Activated effector memory CD4-positive, alpha-beta T cell treated with anti-CD3 and anti-CD28 coated beads, Interleukin-2, amount 50 U/mL, for 16 hours (primary cell): ENCODE measurements at places on chromosomes 13 and 19.

DNA sequence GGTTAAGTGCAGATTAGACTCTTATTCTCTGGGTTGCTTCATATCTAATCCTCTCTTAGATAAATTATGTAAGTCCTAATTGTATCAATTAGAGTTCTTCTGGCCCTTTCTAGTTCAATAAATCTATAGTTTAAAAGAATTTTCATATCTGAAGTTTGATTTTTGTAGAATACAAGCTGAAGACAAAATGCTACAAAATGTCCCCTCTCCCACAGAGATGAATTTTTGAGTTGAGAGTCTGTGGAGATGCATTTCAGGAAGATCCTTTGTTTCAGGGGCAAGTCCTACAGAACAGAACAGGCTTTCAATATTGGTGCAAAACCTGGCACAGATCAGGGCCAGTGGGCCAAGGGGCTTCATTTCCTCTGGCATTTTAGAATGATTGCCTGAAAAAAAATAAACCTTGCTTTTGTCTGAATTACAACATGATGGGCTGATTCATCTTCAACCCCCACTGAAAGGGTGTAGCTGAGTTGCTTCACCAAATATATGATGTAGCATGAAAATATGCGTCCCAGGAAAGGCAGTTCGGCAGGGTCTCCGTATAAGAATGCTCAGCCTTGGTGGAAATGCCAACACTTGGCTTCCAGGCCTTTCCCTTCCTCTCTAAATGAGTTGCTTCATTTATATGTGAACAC lies 6.4 kb upstream of the IPO5 start:
- DNase-seq, result no peak

- DNase-seq, result no peak
Observed at GRCh38 chr13:70720386-70720785, 612.1 kb upstream of the KLHL1 start.

DNA sequence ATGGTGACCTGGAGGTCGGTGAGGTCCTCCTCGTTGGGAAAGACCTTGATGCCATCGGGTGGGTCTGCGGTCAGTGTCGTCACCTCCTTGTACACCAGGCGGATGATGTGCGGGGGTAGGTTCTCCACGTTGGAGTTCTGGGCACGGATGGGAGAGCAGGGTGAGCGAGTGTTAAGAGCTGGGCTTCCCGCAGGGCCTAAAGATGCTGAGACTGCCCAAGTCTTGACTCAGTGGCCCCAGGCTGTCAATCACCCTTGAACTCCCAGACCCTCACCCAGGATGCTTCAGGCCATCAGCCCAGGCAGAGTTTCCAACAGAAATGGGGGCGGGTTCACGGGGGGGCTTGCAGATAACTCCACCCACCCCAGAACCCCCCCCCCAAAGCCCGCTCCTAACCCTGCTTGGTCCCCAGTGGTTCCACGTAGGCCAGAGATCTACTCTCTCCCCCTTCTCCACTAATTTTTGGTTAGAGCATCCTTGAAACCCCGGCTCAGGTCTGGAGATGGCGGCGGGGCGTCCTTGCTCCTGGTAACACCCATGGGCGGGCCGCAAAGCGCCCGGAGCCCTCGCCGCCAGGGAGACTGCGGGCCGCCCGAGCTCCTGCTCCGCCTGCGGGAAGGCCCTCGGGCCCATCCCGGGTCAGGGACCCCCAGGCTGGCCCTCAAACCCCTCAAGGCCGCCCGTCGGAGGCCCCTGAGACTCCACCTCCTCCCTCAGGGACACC lies 600 bp downstream of the UBE2S start:
- peak; percentile 80 for DNase-seq

GRCh38 chr13:111314852-111315251 lies 5.6 kb upstream of the TEX29 start:
- no peak for DNase-seq

DNA sequence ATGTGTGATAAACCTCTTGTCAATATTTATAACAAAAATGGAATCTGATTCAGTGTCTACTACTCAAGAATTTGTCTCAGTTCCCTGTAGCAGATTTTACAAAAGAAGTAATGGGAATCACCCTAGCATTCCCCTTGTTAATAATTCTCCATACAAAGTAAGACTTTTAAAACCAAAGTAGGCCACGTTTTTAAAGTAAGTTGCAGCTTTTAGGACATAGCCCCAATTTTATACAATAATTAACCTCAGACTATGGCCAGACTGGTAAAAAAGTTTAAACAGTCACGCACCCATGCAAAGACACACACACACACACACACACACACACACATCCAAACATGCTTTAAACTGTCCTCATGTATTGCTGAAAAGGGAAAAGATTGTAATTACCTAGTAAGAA lies 589.9 kb downstream of the PCDH9 start:
- no peak for DNase-seq

DNA sequence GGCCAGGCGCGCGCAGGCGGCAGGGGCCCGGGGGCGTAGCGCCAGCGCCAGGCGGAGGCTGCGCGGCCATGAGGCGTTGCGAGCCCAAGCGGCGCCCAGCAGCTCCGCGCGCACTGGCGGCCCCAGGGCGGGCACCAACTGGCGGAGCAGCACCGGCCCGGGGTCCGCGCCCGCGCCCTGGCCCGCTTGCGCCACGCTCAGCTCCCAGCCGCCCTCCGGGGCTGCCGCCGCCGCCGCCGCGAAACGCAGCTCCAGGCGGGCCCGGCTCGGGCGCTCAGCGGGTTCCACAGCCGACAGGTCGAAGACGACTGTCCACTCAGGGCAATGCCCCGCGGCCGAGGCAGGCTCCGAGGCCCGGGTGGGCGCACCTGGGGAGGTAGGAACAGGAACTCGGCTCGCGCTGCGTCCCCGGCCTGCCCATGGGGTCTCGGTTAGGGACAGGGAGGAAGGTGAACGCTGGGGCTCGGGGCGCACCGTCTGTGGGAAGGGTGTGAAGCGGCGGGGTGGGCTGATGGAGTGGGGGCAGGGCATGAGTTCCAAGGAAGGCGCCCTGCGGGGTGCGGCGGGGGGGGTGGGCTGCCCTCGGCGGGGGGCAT lies 26.8 kb downstream of the CERS1 start:
- no peak for DNase-seq

DNA sequence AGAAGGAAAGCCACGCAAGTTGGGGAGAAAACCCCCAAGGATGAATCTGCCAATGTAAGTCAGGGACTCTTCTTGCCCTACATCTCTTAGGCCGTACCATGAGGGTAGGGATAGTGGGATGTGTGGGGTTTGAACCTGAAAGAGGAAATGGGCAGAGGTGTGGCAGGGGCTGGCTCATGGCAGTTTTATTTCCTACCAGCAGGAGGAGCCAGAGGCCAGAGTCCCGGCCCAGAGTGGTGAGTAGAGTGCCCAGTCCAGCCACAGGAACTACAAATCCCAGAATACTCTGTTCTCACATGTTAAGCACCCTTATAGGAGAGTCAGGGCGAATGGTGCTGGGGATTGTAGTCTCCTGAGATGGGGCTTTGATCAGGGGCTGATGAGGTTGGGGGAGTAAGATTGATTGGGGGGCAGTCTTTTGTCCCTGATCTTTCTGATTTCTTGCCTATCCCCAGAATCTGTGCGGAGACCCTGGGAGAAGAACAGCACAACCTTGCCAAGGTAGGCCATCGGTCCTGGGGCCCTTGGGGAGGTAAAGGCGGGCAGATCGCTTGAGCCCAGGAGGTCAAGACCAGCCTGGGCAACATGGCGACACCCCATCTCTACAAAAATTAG lies 16.5 kb downstream of the VASP start:
- peak; percentile 88 for DNase-seq

DNA sequence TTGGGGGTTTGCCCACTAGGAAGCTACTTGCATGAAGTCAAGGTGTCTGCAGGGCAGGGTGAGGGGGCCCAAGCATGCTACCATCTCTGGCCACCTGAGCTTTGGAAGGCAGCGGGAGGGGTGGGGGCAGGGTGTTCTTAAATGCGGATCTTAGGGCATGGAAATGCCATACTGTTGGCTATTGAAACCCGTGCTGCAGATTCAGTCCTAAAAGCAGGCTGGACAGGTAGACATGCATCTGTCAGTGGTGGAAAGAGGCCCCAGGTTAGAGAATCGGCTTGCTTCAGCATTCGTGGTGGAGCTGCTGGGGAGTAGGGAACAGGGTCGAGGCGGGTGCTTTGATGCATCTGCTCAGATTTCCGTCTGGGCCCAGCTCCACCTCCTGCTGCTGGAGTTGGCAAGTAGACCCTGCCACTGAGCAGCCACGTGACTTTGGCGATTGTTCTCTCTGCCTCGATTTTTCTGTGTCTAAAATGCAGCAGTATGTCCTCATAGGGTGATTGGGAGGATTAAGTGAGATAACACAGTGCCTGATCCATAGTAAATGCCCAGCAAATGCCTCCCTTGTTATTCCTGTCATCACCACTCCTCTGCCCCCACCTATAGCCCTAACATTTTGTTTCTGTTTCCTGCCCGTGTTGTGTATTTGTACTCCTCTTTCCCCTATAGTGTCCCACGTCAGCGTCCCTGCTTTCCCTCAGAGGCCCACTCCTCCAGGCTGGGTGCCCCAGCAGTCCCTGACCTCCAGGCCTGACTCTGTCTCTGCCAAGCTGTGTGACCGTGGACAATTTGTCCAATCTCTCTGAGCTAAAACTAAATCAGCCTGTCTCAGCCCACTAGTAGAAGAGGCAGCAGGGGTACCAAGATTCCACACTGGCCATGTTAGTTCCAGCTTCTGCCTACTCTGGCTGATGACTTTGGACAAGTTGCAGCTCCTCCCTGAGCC lies 5.8 kb downstream of the PPP1R37 start:
- DNase-seq, result no peak

- no peak for DNase-seq
Observed at GRCh38 chr19:7912144-7912696, 2.4 kb upstream of the TGFBR3L start.

GRCh38 chr13:43472339-43472738 lies 314.4 kb downstream of the ENOX1 start:
- DNase-seq, result no peak

- DNase-seq, result no peak
Observed at GRCh38 chr13:53254500-53254899, 225.9 kb downstream of the OLFM4 start.

GRCh38 chr13:28585561-28585960 lies 73.4 kb upstream of the POMP start:
- DNase-seq, result no peak

- no peak for DNase-seq
Observed at GRCh38 chr13:43543331-43543730, 243.4 kb downstream of the ENOX1 start.

DNA sequence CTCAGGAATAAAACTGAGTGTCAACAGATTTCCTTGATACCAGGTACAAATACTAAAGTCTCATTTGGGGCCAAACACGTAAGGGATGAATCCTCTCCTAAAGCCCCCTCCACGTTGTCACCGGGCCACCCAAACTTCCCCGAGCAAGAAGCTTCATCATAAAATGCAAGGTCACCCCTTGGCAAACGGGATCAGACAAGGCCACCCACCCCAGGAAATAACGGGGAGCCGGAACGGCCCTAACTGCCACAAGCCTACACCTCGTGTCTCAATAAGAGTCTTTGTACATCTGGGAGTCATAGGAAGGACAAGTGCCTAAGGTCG lies 717 bp downstream of the EEF2 start:
- peak; percentile 76 for DNase-seq

DNA sequence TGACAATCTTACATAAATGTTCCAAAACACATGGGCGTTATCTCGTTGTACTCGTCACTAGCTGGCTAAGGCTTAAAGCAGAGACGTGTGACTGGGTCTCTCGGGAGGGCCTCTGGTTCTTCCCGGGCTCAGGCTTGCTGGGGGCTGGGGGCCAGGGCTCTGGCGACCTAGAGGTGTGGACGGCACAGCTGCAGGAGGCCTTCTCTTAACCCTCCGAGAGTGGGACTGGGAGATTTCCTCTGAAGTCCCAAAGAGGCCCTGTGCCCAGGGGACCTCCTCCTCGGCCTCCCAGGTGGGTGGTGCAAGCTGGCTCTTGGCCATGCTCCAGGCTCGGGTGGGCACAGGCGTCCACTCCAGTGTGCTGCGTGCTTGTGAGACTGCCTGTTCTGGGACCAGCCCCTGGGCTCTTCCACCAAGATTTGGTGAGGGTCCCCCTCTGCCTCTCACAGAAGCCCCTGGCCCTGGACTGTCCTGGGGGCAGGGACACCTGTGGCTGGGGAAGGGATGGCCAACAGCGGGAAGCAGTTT lies 2.2 kb downstream of the CAPS start:
- peak; percentile 57 for DNase-seq

- DNase-seq, result no peak
Observed at GRCh38 chr13:106883976-106884375, 316.0 kb upstream of the ARGLU1 start.

DNA sequence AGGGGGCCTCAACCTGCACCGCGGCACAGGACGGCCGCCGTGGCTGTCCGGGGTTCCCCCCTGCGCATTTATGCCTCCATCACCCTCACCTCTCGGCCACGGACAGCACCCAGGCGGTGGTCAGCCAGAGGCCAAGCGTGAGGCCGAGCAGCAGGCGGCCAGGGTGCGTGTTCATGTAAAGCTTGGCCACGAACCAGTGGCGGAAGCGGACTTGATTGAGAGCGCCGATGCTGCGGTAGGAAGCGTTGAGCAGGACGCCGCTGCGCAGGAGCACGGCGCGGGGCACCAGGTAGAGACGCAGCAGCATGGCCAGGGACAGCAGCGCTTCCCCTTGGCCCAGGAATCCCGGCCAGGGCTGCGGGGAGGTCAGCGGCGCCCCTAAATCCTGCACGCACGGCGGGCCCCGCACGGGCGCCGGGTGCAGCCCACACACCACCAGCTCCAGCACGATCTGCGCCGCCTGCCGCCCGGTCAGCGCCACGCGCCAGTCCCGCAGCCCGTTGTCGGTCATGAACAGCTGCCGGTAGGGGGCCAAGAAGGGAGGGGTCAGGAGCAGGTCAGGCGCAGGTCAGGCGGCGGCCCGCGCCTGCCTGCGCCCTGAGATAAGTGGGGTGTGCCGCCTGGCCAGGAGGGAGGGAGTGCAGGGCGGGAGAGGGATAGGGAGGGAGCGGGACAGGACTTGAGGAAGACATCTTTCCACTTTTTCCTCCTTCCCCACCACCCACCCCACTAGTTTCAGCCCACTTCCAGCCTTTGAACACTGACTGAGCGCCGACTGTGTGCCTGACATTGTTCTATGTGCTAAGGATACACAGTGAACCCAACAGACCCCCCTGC lies 6.5 kb downstream of the KCNN4 start:
- DNase-seq, result no peak

GRCh38 chr19:54364775-54365257 lies at the start of gene LAIR1:
Gene LAIR1 (minus strand): TSS chr19:54364931. CDS start chr19:54364804, 127 bp downstream.
- peak; percentile 80 for DNase-seq

DNA sequence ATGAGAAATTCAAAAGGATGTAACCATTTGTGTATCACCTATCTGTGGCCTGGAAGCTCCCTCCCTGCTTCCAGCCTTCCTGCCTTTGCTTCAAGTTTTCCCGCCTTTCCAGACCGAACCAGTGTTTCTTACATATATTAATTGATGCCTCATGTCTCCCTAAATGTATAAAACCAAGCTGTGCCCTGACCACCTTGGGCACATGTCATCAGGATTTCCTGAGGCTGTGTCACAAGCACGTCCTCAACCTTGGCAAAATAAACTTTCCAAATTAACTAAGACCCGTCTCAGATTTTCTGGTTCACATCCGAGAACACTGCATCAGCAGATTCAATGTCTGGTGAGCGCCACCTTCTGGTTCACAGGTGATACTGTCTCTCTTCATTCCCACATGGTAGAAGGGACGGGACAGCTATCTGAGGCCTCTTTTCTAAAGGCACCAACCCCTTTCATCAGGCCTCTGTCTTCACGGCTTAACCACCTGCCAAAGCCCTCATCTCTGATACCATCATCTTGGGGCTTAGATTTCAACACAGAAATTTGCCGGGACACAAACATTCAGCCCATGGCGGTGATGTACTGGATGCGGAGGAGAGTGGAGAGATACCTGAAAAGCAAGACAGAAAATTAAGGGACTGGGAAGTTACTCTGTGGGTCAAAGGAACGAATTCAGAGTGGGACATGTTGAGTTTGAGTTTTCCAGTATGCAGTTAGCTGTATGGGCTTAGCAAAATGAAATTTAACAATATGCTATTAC lies 58.7 kb upstream of the PABPC3 start:
- peak; percentile 78 for DNase-seq

GRCh38 chr13:104357174-104357573 lies 1291.0 kb upstream of the SLC10A2 start:
- no peak for DNase-seq
